IPS-NIHi11 (cell line): ENCODE measurements at places on chromosomes 4 and X.

DNA sequence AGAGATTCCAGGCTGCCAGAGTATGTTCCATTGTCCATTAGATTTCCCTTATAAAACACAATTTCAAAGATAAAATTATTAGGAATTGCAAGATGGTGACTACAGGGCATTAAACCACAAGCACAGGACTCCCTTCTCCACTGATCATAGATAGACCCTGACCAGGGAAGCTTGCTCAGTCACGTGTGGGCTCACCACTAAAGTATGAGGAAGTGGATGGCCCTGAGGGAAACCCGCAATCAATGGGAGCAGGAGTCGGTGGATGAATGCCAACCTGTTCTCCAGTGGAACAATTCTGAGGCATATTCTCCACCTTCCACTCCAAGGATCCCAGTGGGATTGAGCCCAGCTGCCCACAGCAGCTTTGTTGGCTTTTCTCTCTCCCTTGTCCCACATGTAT is 515.7 kb downstream of the BCOR start:
- DNase-seq = no peak

- no peak for DNase-seq
These were observed 71.7 kb upstream of the BMPR1B start for GRCh38 chr4:94686086-94686485.

DNA sequence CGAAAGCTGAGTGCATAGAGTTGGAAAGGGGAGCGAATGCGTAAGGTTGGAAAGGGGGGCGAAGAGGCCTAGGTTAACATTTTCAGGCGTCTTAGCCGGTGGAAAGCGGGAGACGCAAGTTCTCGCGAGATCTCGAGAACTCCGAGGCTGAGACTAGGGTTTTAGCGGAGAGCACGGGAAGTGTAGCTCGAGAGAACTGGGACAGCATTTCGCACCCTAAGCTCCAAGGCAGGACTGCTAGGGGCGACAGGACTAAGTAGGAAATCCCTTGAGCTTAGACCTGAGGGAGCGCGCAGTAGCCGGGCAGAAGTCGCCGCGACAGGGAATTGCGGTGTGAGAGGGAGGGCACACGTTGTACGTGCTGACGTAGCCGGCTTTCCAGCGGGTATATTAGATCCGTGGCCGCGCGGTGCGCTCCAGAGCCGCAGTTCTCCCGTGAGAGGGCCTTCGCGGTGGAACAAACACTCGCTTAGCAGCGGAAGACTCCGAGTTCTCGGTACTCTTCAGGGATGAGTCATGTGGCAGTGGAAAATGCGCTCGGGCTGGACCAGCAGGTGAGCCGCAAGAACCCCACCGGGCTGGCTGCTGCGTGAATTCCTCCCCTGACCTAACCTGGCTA is at the start of gene DDX3X:
Gene DDX3X, plus strand, starts transcription at position 419 of the 619 bp plus-strand sequence. Its CDS starts 91 bp downstream, at position 510.
- peak; percentile 49 for DNase-seq

GRCh38 chrX:47145395-47146120 is 537 bp downstream of the RBM10 start:
- no peak for DNase-seq

GRCh38 chrX:43269201-43269600 is 386.9 kb upstream of the MAOA start:
- no peak for DNase-seq

GRCh38 chr4:153834901-153835300 is 46.0 kb upstream of the SFRP2 start:
- DNase-seq = no peak

GRCh38 chrX:65476564-65476963 is 58.0 kb downstream of the LAS1L start:
- DNase-seq = no peak

DNA sequence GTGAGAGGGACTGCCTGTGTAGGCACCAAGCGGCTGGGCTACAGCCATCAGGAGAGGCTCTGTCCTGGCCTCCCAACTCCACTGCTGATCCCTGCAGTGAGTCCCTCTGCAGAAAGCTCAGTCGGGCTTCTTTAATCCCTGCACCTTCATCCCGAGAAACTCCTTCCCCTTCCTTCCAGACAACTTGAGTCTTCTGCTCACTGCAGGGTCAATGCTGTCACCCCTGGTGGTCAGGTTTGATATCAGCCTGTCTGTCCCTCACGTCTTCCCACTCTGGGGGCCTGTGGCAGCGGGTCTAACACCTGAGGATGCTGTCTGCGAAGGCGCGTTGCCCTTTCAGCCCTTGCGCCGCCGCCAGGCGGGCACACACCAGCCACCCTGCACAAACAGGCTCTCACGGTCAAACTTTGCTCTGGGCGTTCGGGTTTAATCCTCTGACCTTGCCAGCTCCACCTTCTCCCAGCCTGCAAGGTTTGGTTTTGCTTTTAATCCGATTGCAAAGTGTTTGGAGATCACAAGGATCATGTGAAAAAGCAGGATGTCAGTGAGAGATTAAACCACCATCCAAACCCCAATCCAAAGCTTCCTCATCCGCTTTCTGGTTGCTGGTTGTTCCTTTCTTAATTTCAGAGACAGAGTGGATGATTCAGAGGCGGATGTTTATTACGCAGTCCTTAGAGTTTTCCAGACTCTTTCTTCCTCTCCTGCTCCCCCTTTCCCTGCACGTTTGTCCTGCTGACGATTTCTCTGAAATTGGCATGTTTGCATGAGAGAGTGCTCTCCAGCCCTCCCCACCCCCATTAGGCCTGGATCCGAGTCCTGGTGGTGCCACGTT is 74.8 kb upstream of the SLC34A2 start:
- no peak for DNase-seq

GRCh38 chrX:14832586-14832985 is 40.3 kb downstream of the FANCB start:
- DNase-seq = no peak

DNA sequence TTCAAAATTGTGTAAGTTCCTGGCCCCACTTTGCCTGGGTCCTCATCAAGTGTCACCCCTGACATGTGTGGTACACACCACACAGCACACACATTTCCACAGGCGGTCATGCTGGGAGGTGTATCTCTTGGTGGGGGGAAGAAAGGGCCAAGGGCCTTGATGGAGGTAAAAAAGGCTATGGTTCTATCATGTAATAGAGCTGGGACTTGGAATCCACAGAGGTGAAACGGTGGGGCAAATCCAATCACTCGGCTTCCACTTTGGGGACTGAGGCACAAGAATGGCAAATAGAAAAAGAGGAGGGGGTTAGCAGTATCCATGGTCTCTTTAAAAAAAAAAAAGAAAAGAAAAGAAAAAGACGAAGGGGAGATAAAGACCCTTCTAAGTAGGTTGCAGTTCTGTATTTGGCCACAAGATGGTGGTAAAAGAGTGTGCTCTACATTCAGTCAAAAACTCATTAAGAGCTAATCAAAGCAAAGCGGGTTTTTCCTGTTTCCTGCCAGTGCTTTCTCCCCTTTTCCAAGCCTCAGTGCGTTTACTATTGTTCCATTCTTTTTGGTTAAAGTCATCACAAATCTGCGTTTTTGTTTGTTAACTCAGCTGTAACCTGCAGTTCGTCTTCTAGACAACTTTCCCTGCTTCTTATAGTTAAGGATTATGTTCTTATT is 37.0 kb upstream of the ATP6AP2 start:
- peak; percentile 21 for DNase-seq

- peak; percentile 42 for DNase-seq
These were observed 200.4 kb downstream of the PTTG2 start for GRCh38 chr4:38160487-38161207.

DNA sequence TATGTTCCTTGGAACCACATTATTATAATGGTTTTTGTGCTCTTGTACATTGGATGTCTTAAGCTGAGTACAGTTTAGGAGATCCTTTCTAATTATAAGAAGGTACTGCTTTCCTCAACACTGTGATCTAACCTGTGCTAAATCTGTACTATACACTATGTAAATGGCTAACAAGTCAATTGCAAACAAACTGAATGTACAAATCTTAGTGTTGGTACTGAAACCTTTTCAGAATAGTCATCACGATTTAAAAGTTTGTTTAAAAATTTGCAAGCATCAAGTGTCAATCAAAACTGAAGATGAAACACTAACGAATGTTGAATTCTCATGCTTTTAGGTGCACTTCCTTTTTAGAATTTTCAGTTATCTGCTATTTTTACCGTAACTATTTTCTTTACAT is 2090.4 kb upstream of the TENM3 start:
- no peak for DNase-seq

GRCh38 chrX:119735467-119735866 is 22.9 kb upstream of the SOWAHD start:
- DNase-seq = no peak

- no peak for DNase-seq
These were observed 87.2 kb downstream of the IL13RA2 start for GRCh38 chrX:114930227-114930626.
